GM12878 (cell line): ENCODE measurements at places on chromosomes 13 and 19.
A peak's percentile ranks its signal among the peaks of the same experiment; 100 is the strongest.

GRCh38 chr13:100675661-100676129, 1.1 kb upstream of the TMTC4 start:
- DNase-seq, result no peak

DNA sequence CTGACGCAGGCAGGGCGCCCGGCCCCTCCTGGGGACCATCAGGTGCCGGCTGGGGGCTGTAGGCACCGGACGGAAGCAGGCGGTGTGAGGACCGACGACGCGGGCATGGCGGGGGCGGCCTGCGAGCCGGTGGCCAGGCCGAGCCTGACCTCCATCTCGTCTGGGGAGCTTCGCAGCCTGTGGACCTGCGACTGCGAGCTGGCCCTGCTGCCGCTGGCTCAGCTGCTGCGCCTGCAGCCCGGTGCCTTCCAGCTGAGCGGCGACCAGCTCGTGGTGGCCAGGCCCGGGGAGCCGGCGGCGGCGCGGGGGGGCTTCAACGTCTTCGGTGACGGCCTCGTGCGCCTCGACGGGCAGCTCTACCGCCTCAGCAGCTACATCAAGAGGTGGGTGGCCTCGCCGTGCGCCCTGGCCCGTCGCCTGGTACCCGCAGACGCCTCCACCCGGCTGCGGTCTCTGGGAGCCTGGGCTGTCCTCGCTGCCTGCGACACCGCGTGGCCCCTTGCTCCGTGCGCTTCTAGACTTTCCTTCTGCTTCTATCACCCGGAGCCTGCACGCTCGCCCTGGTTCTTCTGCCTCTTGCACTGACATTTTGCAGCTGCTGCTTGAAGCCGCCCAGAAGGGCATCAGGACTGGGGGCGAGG, 460 bp downstream of the MEDAG start:
- no peak for DNase-seq

- no peak for DNase-seq
Observed at GRCh38 chr19:663682-664117, 686 bp upstream of the RNF126 start.

- no peak for DNase-seq
Observed at GRCh38 chr19:33410915-33411401, 37.4 kb downstream of the CEBPG start.

DNA sequence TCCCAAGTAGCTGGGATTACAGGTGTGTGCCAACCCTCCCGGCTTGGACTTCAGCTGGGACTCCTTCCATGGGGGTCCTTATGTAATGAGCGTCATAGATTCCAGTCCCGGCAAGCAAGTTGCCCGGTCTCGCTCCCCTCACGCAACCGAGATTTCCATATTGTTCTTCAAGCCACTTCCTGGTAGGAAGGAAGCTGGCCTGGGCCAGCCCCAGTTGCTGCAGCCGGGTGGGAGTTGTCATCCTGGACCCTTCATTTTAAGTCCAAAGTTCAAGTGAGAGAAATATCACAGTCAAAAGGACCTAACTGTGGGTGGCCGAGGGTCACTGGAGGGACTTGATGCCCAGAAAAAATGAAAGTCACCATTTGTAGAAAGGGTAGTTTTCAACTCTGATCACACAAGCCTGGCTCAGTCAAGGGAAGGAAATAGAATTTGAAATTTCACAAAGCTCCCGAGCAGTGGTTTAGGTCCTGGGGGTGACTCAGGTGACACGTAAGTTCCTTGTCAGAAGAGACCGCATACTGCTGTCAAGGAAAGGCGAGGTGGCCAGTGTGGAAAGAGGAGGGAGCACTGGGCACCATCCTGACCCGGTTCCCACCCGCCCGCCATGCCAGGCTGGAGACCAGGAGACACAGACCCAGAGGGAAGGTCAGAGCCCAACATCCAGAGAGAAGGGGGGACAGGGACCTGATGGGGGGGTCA, 5.3 kb downstream of the FGF21 start:
- DNase-seq, result no peak

GRCh38 chr13:33123066-33123859, 107.0 kb downstream of the KL start:
- DNase-seq, result no peak

- no peak for DNase-seq
Observed at GRCh38 chr13:60351326-60351725, 45.7 kb upstream of the TDRD3 start.

DNA sequence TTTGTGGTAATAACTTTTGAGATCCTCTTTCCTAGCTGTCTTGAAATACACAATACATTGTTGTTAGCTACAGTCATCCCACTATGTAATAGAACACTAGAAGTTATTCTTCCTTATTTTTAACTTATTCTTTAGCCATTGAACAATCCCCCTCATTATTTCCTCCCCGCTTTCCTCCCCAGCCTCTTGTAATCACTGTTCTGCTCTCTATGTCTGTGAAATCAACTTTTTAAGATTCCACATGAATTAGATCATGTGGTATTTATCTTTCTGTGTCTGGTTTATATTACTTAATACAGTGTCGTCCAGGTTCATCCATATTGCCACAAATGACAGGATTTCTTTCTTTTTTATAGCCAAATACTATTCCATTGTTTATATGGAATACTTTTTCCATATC, 72.9 kb downstream of the SLC10A2 start:
- no peak for DNase-seq

- no peak for DNase-seq
Observed at GRCh38 chr13:38328699-38329098, 21.0 kb upstream of the UFM1 start.

GRCh38 chr19:1183543-1184172, 9.6 kb upstream of the SBNO2 start:
- DNase-seq, result peak; percentile 66

DNA sequence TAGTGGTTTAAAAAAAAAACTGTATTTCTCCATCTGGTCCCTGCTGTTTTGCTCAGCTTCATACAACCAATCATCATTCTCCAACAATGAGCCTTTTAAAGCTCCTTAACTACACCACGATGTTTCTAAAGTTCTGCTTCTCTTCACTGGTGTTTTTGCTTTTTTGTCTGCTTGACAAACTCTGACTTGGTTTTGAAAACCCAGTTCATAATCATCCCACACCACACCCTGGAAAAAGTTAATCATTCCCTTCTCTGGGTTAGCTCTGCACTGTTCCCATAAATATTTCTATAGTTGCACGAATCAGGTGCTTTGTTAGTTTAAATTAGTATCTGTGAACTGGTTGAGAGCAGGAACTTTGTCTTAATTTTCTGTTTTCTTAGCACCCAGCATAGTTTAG, 217.1 kb downstream of the ENOX1 start:
- no peak for DNase-seq

- no peak for DNase-seq
Observed at GRCh38 chr19:47109177-47109540, 4.4 kb downstream of the ZC3H4 start.

DNA sequence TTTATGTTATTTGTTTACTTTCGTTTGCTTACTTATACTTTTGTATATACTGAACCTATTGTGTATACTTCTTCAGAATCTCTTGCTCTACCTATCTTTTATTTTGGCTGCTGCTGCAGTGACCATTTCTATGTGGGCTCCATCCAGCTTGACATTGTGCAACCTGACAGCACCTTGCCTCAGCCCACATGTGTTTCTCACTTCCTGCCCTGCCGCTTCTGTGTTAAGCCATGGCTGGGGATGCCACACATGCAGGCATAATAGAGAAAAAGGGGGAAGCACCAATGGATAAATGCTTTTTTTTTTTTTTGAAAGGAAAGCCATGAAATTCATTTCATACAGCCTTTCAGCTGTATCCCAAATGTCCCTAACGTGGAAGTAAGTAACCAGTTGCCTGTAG, 147.6 kb downstream of the RBM26 start:
- DNase-seq, result no peak

DNA sequence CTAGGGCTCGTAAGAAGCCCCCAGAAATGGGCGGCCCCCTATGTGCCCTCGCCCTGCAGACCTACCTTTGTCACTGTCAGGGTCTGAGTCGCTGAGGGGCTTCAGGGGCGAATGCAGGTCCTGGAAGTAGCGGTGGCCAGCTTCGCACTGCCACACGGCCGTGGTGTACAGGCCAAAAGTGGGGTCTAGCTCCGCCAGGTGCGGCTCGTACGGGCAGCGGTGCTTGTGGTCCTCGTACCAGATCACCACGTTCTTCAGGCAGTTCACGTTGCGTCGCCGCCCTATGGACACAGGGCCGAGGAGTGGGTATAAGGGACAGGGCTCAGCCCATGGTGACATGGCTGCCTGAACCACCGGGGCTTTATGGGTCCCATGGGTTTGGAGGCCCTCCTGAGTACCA, 9.8 kb downstream of the ZNF653 start:
- no peak for DNase-seq

DNA sequence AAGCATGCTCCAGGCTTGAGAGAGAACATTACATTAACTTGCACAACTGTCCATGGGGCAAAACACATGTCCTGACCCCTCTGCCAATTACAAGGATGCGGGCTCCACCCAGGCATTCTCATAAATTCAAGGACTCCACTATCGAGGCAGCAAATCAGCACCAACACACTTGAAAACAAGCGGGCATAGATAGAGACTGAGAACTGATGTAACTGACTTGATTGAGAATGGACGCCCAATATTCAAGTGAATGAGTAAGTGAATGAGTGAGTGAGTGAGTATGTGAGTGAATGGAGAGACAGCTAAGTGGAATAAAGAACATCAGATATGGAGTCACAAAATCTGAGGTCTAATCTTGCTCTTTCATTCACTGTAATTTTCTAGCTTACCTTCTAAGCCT, 75.0 kb upstream of the VSTM2B start:
- DNase-seq, result no peak

- DNase-seq, result peak; percentile 92
Observed at GRCh38 chr13:98570929-98571372, 6.0 kb downstream of the STK24 start.

DNA sequence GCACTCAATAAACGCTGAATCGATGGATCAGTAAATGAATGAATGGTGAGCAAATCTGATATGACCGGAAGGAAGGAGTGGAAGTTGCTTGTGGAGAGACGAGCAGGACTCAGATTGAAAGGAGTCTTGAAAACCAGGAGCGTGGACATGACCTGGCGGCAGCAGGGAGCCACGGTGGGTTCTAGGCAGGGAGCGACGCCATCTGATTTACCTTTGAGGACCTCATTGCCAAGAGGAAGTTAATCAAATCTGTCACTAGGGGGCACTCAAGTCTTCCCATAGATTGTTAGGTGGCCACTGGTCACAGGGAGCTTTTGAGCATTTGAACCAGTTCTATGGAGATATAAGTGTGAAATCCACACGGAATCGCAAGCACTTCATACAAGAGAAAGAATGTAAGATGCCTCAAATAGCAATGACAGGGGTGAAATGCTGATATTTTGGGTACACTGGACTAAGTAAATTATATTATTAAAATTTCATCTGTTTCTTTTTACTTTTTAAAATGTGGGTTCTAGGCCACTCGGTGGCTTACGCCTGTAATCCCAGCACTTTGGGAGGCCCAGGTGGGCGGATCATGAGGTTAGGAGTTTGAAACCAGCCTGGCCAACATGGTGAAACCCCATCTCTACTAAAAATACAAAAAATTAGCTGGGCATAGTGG, 9.2 kb upstream of the FBN3 start:
- DNase-seq, result peak; percentile 57

DNA sequence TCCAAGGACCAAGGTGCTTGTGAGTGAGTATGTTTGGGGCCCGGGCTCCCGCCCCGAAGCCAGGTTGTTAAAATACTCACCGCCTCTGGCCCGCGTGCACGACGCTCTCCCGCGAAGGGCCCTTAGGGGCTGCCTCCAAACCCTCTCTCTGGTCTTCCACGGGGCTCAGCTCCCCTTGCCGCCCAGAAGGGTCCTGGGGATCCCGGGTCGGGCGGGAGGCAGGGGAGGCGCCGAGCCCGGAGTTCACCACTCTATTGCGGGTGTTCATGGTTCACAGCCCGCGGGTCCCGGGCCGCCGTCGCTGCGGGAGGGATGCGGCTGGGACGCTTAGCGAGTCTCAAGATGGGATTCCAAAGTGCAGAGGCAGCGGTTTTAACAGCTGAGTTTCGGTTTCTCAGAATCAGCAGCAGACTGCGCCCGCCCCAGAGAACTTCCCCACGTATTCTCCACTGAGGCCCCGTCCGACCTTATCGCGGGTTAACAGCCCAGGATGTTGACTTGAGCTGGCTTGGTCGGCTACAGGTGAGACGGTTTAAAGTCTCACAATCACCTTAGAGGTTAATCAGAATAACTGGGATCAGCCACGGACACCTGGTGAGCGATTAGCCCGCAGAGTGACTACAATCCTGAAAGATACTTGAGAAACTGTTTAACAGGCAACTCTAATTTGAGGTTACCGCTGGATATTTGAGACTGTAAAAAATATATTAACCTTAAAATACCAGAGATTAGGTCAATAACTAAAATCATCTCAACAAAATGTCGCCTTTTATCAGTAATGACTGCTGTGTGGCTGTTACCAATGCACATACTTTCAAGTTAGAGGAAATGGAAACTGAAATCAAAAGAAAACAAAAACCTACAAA, at the start of gene EPSTI1:
Gene EPSTI1 (minus strand): TSS at position 344 of the 866 bp plus-strand sequence. CDS start 76 bp downstream, at position 268.
- DNase-seq, result no peak

GRCh38 chr13:66424422-66424821, 805.7 kb downstream of the PCDH9 start:
- DNase-seq, result no peak

DNA sequence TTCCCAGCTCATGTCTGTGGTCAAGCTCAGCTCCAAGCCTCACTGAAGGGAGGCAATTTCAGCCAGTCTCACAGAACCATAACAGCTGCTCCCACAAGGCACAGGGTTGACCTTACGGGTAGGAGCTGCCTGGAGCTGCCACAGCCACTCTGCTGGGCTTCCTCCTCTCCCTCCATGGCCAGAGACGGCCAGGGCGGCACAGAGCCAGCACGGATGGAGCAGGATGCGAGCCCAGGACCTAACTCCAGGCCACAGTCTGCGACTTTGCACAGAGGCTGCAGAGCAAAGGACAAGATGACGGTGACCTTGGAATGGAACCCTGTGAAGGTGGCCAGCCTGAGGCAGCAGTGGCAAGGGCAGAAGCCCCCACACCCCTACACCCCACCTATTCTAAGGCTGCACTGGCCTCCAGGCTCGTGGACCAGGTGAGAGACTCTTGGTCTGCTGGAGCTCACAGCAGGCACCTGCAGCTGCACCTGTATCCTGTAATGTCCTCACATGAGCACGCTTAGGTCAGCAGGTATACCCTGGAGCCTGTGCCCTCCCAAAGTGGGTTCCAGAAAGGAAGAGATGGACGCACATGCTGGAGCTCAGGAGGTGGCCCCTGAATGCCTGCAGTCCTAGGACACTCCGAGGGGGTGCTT, 29.6 kb downstream of the ADPRHL1 start:
- no peak for DNase-seq

DNA sequence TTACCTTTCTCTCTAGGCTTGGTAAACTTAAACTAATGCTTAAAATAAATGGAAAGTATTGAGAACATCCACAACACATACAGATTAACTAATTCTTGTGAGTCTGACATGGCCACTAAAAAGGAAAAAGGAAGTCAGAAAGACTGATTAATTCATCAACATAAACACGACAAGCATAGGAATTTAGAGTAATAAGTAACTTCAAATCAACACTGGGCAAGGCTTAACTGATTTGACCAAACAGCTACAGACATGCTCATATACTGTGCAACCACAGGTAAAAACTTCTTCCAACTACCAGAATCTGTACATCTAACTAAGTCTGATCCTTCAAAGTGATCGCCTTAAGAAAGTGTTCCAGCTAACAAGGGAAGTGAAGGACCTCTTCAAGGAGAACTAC, 20.5 kb downstream of the UGGT2 start:
- DNase-seq, result no peak

- DNase-seq, result no peak
Observed at GRCh38 chr19:56314018-56314380, 640 bp downstream of the ZSCAN5A start.

GRCh38 chr13:30016398-30016797, 166.0 kb upstream of the UBL3 start:
- no peak for DNase-seq

- DNase-seq, result no peak
Observed at GRCh38 chr13:32938907-32939306, 77.3 kb upstream of the KL start.
